ENCODE measurements at places on chromosomes 2 and 18. TPM values are rescaled to one million over a fixed set of nuclear protein-coding genes. Genes with fewer than 3 reads are reported as not detected.

Gene RAD51AP2
- 0.25 TPM for total RNA-seq

Gene SULT1C4
- 16.7 TPM for total RNA-seq

Gene SERPINB12
- not detected for total RNA-seq

Gene GORASP2
- 19.4 TPM for total RNA-seq

Gene SERPINB13
- total RNA-seq, result under 0.01 TPM

Gene CPLX4
- total RNA-seq, result under 0.01 TPM

Gene LBX2
- total RNA-seq, result not detected

Gene AGXT
- not detected for total RNA-seq

Measured in temporal lobe (tissue), 4 donors.